ENCODE measurements at places on chromosomes 11 and 22.
A peak's percentile ranks its signal among the peaks of the same experiment; 100 is the strongest.

DNA sequence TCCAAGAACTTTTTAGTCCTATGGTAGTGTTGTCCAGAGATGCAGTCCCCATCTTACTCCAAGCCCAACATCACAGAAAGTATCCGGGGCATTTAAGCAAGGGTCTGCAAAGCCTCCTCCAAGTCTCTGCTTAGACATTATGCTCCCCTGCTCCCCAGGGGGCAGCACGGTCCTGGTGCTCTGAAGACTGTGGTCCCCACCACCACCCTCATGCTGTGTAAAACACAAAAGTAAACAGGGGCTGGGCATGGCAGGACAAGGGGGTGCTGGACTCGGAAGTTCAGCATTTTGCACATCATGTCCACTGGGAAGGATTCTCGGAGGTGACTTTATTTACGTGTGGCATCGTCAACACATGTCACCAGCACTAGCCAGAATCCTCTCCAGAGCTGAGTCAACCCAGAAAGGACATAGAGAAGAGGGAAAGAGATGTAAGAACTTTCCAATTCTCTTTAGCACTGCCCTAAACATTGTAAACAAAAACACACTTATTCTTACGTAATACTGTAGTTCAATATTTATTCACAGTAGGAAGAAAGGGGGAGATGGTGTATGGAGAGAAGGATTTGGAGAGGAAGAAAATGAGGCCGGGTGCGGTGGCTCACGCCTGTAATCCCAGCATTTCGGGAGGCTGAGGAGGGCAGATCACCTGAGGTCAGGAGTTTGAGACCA lies 37.7 kb downstream of the TCIRG1 start:
- peaks cover 12% of the 10 kb centered on the region for H3K36me3 ChIP-seq
- no peaks in the 10 kb centered on the region for H3K27me3 ChIP-seq
- no peaks in the 10 kb centered on the region for H3K4me1 ChIP-seq
- no peak overlapping the region for H3K27ac ChIP-seq

- H3K27me3 ChIP-seq: no peaks in the 10 kb centered on the region
- no peaks in the 10 kb centered on the region for H3K4me1 ChIP-seq
- no peak for DNase-seq
- no peak overlapping the region for H3K27ac ChIP-seq
- H3K4me3 ChIP-seq: no peak overlapping the region
- H3K36me3 ChIP-seq: peaks cover 6% of the 10 kb centered on the region
These were observed 23.7 kb downstream of the SLC37A2 start for GRCh38 chr11:125086633-125087296.

GRCh38 chr11:27874998-27875830 lies 175.0 kb upstream of the BDNF start:
- H3K27ac ChIP-seq: no peak overlapping the region
- H3K4me3 ChIP-seq: no peak overlapping the region
- no peak for DNase-seq
- H3K36me3 ChIP-seq: no peaks in the 10 kb centered on the region

- H3K27me3 ChIP-seq: peaks cover 15% of the 10 kb centered on the region
- H3K36me3 ChIP-seq: no peaks in the 10 kb centered on the region
- H3K4me1 ChIP-seq: no peaks in the 10 kb centered on the region
These were observed 21.6 kb downstream of the FOLR3 start for GRCh38 chr11:72157131-72157530.

- no peak overlapping the region for H3K27ac ChIP-seq
- DNase-seq: no peak
These were observed 15.8 kb downstream of the THAP12 start for GRCh38 chr11:76365038-76365679.

- peaks cover 97% of the 10 kb centered on the region for H3K4me1 ChIP-seq
- peak overlapping the region; percentile 94 for H3K27ac ChIP-seq
- H3K27me3 ChIP-seq: no peaks in the 10 kb centered on the region
- peaks cover 84% of the 10 kb centered on the region for H3K36me3 ChIP-seq
- peak overlapping the region; percentile 68 for H3K4me3 ChIP-seq
These were observed 7.4 kb downstream of the KMT2A start for GRCh38 chr11:118443590-118444218.

DNA sequence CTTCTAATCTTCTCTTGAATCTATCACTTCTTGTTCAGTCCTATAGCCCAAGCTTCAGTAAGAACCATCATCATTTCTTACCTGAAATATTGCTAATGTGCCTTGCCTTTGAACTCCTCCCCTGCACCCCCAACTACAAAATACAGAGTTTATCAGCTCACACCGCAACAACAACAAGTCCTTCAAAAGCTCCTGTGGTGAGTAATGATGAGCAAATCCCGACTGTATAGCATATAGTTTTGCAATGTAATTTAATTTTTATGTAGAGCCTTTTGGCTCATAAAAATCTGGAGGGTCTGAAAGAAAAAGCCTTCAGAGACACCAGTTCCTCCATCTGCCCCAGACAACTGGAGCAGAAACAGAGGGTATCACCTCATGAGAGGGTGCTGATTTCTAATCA lies 124.7 kb downstream of the ARHGAP32 start:
- no peak overlapping the region for H3K4me3 ChIP-seq
- peaks cover 4% of the 10 kb centered on the region for H3K36me3 ChIP-seq
- DNase-seq: no peak
- no peaks in the 10 kb centered on the region for H3K27me3 ChIP-seq
- H3K27ac ChIP-seq: no peak overlapping the region

- H3K4me1 ChIP-seq: no peaks in the 10 kb centered on the region
- H3K27ac ChIP-seq: no peak overlapping the region
- no peak overlapping the region for H3K4me3 ChIP-seq
These were observed 51.6 kb upstream of the SYN3 start for GRCh38 chr22:33109514-33110430.

All from activated T-cell treated with anti-CD3 and anti-CD28 coated beads, Interleukin-2, amount 50 U/mL, for 24 hours (primary cell).